ENCODE measurements at places on chromosomes 5 and 9.

DNA sequence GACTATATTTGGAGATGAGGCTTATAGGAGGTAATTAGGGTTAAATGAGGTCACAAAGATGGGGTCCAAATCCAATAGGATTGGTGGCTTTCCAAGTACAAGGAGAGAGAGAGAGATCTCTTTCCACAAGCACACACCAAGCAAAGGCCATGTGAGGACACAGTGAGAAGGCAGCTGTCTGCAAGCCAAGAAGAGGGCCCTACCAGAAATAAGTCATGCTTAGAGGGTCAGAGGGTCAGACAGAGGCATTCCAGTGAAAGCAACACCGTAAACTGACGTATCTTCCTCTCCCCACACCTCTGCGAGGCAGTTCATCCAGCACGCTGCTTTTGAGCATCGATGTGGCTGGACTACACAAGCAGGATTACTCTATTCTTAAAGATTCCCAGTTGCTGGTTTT lies 87.9 kb downstream of the SLC1A3 start:
- no peak for DNase-seq

DNA sequence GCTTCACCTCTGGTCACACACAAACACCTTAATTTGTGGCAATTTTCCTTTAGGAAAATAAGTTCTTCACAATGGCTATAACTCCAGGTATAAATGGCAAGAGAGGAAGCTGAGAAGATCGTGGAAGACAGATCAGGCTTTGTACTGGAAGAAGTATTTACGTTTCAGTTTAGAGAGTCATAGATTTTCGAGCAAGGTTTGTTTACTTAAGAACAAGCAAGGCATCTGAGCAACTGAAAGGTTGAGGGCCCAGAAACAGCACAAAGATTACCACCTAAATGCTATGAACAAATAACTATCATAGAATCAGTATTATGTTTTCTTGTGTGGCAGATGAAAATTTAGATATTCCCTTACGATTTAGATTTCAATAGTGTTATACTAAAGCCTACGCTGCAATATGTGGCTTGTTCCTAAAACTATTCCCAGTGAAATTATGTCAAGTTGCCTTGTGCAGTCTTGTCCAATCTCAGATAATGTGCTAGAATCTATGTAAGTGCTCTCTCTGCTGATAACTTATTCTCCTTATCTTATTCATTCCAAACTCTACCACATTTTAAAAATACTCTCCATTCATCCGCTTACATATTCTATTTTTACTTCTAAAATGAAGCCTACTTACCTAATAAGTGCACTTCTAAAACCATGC lies 6.7 kb downstream of the SLCO4C1 start:
- no peak for DNase-seq

DNA sequence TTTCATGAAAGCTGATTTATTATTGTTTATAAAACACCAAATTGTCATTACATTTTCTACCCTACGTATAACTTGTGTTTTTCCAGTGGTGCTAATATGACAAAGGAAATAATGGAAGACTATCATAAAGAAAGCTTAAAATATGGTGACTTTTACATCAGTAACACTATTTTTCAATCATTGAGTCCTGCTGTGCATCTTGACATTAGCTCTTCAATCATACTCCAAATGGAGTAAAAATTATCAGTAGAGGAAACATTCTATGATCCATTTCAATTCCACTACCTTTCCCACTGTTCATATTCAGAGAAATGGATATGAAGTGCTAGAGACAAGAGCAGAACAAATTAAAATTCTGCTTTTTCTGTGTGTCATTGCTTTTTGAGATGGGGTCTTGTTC lies 536.6 kb downstream of the RAB3C start:
- no peak for DNase-seq

- DNase-seq, result no peak
Observed at GRCh38 chr5:2131826-2132496, 249.2 kb upstream of the IRX4 start.

DNA sequence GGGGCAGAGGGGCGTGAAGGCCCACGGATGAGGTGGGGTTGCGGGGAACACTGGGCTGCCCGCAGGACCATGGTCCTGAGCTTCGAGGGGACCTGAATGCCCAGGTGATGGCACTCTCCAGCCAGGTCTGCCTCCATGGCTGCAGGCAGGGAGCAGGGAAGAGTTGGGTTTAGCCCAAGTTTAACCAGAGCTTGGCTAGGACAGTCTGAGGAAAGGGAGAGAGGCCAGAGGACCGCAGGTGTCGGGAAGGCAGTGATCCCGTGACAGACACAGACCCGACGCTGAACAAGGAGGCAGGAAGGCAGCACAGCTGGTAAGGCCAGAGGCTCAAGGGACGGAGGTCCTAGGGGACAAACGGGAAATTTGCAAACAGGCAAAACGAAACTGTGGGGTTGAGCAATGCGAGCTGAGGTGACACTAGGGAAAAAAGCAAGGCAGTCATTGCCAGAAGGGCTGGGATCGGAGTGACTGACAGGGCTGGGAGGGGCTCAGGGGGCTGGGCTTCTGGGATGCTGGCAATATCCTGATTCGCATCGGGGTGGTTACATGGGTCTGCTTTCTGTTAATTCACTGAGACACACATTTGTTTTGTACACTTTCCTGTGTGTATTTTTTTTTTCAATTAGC lies 25.0 kb downstream of the ARPC5L start:
- DNase-seq, result no peak

- DNase-seq, result no peak
Observed at GRCh38 chr5:139839918-139840317, 44.3 kb downstream of the PSD2 start.

GRCh38 chr5:98282521-98282920 lies 490.9 kb upstream of the RGMB start:
- DNase-seq, result no peak

DNA sequence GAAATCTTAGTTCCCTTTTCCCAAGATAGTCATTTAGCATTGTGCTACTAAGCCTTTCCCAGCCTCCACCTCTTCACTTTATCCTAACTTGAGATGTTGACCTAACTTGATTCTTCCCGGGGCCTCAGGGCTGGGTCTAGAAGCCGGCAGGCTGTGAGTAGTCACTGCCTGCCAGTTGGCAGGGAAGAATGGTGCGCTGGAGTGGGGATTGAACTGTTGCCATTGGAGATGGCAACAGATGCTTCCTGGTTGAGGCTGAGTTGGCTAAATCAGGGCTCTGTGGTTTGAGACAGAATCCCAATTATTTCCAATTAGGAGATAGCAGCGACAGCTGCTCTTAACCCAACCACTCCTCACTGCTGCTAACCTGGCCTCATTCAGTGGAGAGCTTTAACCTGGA lies 343.1 kb downstream of the BRINP1 start:
- peak; percentile 40 for DNase-seq

DNA sequence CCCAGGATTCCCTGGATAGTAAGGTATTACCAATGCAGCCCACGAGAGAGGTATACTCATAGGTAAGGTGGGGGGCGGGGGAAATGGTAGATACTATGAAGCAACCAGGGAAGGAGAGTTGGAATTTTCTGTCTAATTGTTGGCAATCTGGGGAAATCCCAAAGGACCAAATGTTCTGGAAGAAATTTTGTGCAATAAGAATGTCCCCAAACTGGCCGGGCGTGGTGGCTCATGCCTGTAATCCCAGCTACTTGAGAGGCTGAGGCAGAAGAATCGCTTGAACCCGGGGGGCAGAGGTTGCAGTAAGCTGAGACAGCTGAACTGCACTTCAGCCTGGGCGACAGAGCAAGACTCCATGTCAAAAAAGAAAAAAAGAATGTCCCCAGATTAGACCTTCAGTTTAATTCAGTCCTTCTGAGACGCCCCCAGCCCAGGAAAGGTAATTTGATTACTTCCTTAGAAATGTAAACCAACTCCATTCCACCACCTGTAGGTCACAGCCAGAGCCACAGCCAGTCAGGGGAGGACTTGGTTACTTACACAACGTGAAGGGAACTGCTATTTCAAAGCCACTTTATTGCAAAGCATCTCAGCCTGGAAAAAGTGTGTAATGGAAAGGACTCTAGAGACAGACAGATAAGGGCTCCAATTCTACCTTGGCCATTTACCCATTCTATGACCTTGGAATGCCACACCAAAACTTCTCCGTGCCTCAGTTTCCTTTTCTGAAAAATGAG lies 50.0 kb upstream of the KLF4 start:
- no peak for DNase-seq

DNA sequence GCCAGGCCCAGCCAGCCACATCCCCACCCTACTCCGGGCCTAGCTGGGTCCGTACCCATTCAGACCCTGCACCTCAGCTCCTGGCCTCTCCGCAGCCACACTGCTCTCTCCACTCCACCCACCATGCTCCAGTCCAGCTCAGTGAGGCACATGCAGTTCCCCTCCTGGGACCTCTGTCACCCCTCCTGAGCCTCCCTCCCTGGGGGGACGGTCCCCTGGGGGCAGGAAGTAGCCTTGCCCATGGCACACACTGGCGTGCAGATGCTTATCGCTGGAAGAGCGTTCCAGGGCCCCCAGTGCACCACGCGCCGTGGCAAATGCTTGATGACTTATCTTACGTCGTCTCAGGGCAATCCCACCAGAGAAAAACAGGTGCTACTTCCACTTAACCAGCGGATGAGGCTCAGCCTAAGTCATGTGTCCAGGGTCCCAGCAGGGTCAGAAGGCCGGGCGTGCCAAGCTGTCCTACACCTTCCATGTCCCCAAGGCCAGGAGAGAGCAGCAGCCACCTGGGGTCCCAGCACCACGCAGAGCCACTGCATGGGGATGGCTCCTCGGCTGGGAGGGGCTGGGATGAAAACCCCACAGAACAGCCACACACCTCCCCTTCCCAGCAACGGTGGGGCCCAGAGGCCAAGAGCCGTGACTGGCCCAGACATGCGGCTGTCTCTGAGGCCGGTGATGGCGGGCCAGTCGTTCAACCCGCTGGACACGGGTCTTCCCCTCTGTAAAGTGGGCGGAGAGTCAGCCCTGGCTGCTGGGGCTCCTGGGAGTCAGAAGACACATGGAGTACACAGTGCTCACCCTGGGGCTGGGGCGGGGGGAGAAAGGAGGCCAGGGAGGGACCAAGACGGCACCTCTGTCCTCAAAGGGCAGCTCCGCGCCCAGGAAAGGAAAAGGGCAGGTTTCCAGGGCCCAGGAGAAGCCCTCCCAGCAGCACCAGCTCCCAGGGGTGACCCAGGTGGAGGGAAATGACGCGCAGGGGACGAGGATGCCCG lies 2.6 kb upstream of the CCDC187 start:
- no peak for DNase-seq

DNA sequence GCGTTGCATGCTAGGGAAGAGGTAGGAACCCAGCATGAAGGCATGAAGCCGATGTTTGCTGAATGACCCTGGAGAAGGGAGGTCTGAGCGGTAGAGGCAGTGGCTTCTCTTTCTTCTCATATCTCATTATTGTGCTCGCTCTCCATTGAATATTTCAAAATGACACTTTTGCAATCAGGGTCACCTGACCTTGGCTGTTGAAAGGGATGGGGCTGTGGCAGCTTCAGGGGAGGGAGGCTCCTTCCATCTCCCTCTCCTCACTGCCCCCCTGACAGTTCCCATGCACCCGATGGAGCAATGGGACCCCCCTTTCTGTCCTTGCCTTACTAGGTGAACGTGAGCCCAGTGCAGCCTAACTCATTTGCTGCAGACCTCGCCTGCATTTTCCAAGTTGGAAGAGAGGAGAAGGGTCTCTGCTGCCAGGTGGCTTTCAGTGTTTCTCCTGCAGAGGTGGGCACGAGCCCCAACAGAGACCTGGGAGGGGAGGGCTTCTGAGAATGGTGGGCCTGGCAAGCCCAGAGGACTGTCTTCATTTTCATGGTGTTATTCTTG lies 17.9 kb downstream of the STC2 start:
- DNase-seq, result no peak

- peak; percentile 53 for DNase-seq
Observed at GRCh38 chr9:129253803-129254381, 75.8 kb upstream of the IER5L start.

GRCh38 chr5:167694325-167695147 lies 596.9 kb upstream of the WWC1 start:
- no peak for DNase-seq

GRCh38 chr5:111422747-111423720 lies 89.3 kb downstream of the STARD4 start:
- no peak for DNase-seq

All from amygdala (tissue), 56 donors.